Thoracic aorta endothelial cell (primary cell): ENCODE measurements at places on chromosomes 11 and 22. TPM values are rescaled to one million over a fixed set of nuclear protein-coding genes. Genes with fewer than 3 reads are reported as not detected.

The KDM4E gene
- not detected in 2 replicates for total RNA-seq

The LMNTD2 gene
- 0.53 and 0.57 TPM in 2 replicates for total RNA-seq

The OR2D2 gene
- 0.66 and 0.86 TPM in 2 replicates for total RNA-seq

The APOL3 gene
- 19.9 and 35.8 TPM in 2 replicates for total RNA-seq

The PHF21A gene
- 18.1 and 23.5 TPM in 2 replicates for total RNA-seq

The ZP1 gene
- not detected in 2 replicates for total RNA-seq

The SLC43A1 gene
- 10.4 and 15.4 TPM in 2 replicates for total RNA-seq

The MMP13 gene
- total RNA-seq: not detected in 2 replicates

The TMEM135 gene
- 29.8 and 37.8 TPM in 2 replicates for total RNA-seq

The AMBRA1 gene
- 19.1 and 31.6 TPM in 2 replicates for total RNA-seq

The SLN gene
- total RNA-seq: 0.22 TPM in 1 of 2 replicates, not detected in the other

The C11orf65 gene
- total RNA-seq: 0.14 TPM in 1 of 2 replicates, not detected in the other

The CEP126 gene
- 3.2 and 4.8 TPM in 2 replicates for total RNA-seq
